ENCODE measurements at places on chromosomes 1 and 21.

DNA sequence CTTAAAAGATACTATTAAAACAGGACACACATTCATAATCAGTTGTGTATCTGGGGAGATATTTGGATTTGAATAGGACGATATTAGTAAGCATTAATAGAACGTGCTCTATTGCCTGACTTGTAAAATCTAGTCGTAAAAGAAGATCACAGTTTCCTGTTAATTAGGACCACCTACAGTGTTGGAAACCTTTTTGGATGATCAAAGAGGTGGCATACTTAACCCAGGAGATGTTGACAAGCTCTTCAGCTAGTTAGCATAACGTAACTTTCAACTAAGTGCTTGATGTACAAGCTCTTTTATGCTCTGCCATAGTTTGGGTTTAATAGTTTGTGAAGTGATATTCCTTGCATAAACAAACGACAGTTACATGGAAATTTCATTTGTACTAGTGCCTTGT is 293.3 kb upstream of the NR5A2 start:
- DNase-seq: no peak

- DNase-seq: no peak
Measured at GRCh38 chr21:43289442-43289841, 120.6 kb downstream of the CRYAA start.

DNA sequence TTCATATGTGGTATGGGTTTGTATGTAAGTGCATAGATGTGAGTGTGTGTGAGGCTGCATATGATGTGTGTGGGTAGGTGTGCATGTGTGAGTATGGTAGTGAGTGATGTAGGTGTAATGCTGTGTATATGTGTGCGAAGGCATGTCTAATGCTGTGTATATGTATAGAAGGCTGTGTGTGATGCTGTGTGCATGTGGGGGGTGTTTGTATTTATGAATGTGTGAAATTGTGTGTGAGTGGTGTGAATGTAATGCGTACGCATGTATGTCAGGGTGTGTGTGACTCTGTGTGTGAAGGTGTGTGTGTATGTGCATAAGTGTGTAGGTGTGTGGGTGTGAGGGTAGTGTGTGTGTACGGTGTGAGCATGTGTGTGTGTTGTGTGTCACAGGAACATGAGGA is 300.0 kb downstream of the OMA1 start:
- no peak for DNase-seq

DNA sequence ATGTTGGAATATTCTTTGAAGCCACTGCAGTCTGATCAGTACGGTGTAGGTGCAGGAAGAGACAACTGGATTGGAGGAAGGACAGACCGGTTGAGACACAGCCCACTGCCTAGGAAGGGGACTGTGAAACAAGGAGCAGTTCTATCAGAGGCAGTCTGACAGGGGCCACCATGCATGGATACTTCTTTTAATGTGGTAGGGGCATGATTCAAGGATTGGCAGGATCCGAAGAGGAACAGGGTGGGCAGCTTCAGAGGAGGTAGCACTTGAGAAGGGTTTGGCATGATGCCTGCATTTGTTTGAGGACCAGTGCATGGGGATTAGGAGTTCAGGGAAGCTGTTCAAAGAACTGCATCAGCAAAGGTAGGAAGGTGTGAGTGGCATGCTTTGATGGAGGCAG is 167.9 kb downstream of the DYRK1A start:
- DNase-seq: no peak

- no peak for DNase-seq
Measured at GRCh38 chr1:162732094-162732493, 58.4 kb upstream of the HSD17B7 start.

DNA sequence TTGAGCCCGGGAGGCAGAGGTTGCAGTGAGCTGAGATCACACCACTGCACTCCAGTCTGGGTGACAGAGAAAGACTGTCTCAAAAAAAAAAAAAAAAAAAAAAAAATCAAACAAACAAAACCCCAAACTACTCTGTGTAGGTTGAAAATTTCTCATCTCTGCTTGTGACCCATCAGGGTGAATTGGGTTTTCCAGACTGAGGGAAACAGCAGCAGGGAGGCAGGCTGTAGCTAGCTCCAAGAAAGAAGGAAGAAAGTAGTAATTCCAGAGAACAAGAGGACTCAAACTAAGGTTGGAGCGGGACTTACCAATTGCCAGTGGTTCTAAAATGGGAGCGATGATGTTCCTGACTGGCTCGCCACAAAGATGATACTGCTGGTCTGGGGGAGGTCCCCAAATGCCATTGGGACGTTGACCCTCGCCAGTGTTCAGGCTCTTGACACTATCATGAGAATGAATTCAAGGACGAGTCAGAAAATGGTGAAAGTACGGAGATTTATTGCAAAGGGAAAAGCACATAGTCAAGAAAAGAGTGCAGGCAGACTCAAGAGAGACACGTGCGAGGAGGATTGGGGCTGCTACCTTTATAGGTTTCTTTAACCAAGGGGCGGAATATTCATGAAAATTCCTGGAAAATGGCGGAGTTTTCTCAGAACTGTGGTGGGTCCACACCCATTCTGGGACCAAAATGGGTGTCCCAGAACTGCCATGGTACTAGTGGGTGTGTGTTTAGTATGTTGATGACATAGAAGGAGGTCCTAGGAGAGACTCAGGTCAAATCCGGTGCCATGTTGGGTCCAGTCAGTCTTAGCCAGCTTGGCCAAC is 13.4 kb downstream of the AADACL4 start:
- DNase-seq: no peak

DNA sequence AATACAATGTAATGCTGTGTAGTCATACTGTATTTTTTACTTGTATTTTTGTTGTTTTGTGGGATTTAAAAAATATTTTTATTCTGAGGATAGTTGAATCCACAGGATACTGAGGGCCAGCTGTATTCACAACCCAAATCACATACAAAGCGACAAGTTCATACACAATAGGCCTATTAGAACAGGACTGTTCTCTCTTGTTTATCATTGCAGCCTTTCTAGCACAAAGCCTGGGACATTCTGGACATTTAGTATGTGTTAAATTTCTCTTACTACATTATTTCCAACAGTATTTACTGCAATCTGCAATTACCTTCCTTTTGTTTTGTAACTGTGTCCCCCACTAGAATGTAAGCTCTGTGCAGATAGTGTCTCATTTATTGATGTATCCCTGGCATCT is 65.4 kb downstream of the SLC35A3 start:
- DNase-seq: no peak

DNA sequence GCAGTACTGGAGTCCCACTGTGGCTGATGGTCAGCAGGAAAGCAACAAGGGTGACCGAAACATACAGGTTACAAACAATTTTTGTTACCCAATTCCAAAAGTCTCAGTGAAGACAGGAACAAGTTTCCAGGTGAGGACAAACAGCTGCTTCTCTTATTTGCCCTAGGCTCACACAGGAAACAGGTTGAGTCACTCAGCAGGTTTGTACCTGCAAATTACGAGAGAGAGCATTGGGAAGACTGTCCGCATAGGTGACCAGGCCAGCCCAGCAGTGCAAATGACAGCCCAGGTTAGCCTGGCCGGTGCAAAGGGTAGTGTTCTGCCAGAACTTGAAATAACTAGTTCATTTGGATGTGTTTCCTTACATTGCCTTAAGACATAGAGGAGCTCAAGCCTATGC is 40.0 kb upstream of the DSCAM start:
- DNase-seq: no peak

All from ACHN (cell line).